ENCODE measurements at places on chromosomes 12 and 14. TPM values are rescaled to one million over a fixed set of nuclear protein-coding genes. Genes with fewer than 3 reads are reported as not detected.

Gene RPS6KA5
- total RNA-seq: 18.5 TPM

Gene OTX2
- total RNA-seq: not detected

Gene DDX51
- total RNA-seq: 18.3 TPM

Gene PLEKHD1
- total RNA-seq: not detected

Gene SIX4
- total RNA-seq: 0.19 TPM

Gene KRT6C
- total RNA-seq: not detected

Gene TMEM119
- 0.74 TPM for total RNA-seq

Gene KRT73
- total RNA-seq: 1.3 TPM

Gene LRRC43
- total RNA-seq: 0.74 TPM

Gene TXNDC16
- 4.0 TPM for total RNA-seq

Gene AJUBA
- total RNA-seq: 1.7 TPM

Gene IQSEC3
- total RNA-seq: 3.8 TPM

Gene SLC41A2
- 15.7 TPM for total RNA-seq

Gene SYNDIG1L
- total RNA-seq: not detected

Gene LHX5
- total RNA-seq: 0.07 TPM

Gene KRT77
- not detected for total RNA-seq

Gene TAS2R31
- 2.9 TPM for total RNA-seq

Gene KRT4
- 0.10 TPM for total RNA-seq

Gene DTX1
- 17.6 TPM for total RNA-seq

Gene PTPN6
- total RNA-seq: 238 TPM

Gene SLC39A2
- total RNA-seq: 0.58 TPM

Gene TEX52
- 0.48 TPM for total RNA-seq

Gene NAV3
- total RNA-seq: not detected

Gene WNT1
- total RNA-seq: not detected

Gene TMEM263
- 39.7 TPM for total RNA-seq

Gene CLEC4E
- total RNA-seq: not detected

Gene EXOC3L4
- total RNA-seq: not detected

Gene A2ML1
- total RNA-seq: not detected

Gene RAD9B
- 2.3 TPM for total RNA-seq

Gene APEX1
- 198 TPM for total RNA-seq

Gene SNAPC1
- 7.2 TPM for total RNA-seq

Gene FNTB
- 17.1 TPM for total RNA-seq

Gene SMIM41
- total RNA-seq: not detected

Gene SLC7A7
- total RNA-seq: 1.5 TPM

Gene COX8C
- 1.2 TPM for total RNA-seq

Gene GABARAPL1
- 20.3 TPM for total RNA-seq

Gene SRRM4
- not detected for total RNA-seq

Gene SSTR1
- total RNA-seq: not detected

Gene PLD4
- 0.30 TPM for total RNA-seq

Gene MTHFD1
- 123 TPM for total RNA-seq

Gene ERO1A
- total RNA-seq: 107 TPM

Gene PMCH
- total RNA-seq: 1.2 TPM

Gene ENDOU
- 0.44 TPM for total RNA-seq

Gene SPTB
- total RNA-seq: 0.23 TPM

Gene TEDC1
- total RNA-seq: 36.9 TPM

Gene GLRX5
- total RNA-seq: 23.1 TPM

Gene RIN3
- 33.6 TPM for total RNA-seq

Gene ETFBKMT
- 1.3 TPM for total RNA-seq

Gene ALDH6A1
- 31.5 TPM for total RNA-seq

Gene ZC2HC1C
- 3.0 TPM for total RNA-seq

Gene DIO2
- total RNA-seq: not detected

Gene KRT1
- not detected for total RNA-seq

Gene LRFN5
- not detected for total RNA-seq

Gene ASB8
- 61.8 TPM for total RNA-seq

Data from activated T-cell treated with anti-CD3 and anti-CD28 coated beads, Interleukin-2, amount 50 U/mL, for 72 hours (primary cell).